ENCODE measurements at places on chromosomes 6 and 20.

DNA sequence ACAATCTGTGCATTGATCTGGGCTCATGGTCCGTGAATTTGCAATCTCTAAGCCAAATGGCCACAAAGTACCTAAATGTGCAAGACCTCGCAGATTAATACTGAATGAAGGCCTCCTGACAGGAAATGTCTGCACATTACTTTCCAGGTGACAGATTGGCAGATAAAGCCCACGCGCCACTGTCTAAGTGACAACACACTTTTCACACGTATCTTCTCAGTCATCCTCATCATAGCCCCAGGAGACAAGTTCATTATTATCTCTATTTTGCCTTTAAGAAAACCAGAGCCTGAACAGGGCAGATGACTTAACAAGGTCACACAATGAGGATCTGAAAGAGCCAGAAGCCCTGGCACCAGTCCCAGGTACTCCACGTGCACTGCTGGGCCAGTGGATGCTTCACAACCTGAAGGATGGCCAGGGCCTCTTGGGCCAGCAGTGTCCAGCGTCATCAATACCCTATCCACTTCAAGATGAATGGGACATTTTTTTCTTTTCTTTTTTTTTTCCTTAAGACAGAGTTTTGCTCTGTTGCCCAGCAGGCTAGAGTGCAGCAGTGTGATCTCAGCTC is 266.3 kb downstream of the PTPRT start:
- no peak for DNase-seq

GRCh38 chr6:23327621-23328020 is 758.3 kb downstream of the HDGFL1 start:
- no peak for DNase-seq

GRCh38 chr6:7373739-7374138 is 15.8 kb downstream of the CAGE1 start:
- no peak for DNase-seq

DNA sequence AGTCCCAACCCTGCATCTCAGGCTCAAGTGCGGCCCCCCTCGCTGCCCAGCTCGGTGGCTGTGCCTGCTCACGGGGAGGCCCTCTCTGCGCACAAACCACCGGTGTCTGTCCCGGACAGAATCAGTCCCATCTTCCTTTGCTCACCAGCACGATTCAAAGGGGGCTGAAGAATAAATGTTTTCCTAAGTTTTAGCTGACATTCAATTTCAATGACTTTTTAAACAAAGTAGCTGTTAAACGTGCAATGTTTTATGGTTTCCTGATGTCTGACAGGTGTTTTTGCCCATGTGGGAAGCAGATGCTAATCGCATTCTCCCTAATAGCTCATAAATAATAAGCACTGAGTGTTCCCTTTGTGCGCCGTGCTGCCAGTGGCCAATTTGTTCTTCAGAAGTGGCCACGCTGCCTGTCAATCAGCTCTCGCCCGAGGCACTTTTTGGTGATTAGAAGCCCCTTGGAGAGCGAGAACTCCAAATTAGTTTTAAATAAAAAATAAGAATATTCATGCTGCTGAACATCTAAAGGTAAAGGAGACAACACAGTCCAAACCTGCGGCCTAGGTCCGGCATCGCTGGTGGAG is 26.3 kb downstream of the BHLHE23 start:
- no peak for DNase-seq

DNA sequence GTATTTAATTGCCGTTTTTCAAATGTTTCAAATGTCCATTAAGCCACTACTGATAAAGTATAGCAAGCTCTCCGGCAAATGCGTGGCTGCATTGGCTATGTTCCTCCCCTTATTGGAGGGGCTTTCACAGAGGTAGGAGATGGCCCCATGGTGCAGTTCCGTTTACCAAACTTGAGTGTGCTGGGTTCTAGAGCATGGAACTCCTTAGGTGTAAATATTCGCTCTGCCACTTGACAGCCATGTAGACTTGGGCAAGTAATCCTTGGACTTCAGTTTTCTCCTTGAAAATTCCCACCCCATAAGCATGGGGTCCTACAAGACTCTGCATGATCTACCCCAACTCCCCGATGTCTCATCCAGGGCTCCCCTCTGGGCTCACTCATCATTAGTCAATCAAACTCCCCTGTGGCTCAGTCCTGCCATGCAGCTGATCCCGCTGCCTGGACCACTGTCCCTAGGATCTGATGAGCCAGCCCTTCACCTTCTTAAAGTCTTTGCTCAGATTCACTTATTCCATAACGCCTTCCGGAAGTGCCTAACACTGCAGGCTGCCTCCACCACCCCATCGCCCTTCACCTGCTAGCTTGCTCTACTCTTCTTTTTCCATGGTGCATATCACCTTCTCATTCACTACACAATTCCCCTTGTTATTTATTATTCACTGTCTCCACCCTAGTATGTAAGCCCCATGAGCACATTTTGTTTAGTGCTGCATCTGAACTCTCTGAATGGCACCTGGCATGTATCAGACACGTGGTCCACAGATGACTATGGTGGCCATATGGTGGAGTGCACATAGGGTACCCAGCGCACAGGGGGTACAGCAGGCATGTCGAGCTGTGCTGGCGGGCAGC is 18.8 kb downstream of the PRR18 start:
- peak; percentile 22 for DNase-seq

GRCh38 chr6:87724983-87725811 is 23.2 kb upstream of the AKIRIN2 start:
- DNase-seq: no peak
